ENCODE measurements at places on chromosomes 1 and 21.

GRCh38 chr1:151714820-151715725, 1.5 kb downstream of the CELF3 start:
- DNase-seq, result no peak

DNA sequence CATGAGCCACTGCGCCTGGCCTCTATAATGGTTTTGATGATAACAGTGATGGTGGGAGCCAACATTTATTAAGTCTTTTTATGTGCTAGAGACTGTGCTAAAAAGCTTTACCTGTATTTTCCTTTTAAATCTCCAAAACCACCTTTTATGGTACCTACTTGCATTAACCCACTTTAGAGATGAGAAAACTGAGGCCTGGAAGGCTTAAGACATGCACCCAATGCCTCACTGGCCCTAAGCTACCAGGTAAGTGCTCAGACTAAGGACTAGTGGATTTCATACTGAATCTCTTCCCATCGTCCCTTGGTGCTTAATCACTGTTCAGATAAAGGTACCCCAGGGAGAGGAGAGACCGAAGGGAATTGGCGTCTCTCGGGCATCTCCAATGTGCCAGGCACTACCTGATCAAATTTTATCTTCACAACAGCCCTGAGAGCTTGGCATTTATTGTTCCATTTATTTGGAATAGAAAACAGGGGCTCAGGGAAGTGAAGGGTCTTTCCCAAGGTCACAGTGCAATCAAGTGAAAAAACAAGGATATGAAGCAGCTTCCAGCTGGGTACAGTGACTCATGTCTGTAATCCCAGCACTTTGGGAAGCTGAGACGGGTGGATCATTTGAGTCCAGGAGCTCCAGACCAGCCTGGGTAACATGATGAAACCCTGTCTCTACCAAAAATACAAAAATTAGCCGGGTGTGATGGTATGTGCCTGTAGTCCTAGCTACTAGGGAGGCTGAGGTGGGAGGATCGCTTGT, 84.2 kb downstream of the LACTBL1 start:
- no peak for DNase-seq

DNA sequence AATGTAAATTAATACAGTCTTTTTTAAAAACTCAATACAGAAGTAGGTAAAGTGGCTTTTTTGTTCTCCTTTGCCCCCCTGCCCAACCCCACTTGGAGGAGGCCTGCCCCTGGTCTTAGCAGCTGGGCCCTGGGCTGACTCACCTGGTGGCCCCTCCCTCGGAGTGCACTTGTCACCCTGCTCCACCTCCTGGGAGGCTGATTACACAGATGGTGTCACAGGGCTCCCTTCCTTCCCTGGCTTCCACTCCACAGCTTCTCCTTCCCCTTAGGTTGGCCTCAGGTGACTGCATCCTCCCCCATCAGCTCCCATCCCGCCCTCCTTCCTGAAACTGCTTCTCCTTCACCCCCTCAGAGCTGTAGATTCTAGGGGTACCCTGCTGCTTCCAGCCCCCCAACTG, 11.7 kb upstream of the CAPN9 start:
- DNase-seq, result no peak

DNA sequence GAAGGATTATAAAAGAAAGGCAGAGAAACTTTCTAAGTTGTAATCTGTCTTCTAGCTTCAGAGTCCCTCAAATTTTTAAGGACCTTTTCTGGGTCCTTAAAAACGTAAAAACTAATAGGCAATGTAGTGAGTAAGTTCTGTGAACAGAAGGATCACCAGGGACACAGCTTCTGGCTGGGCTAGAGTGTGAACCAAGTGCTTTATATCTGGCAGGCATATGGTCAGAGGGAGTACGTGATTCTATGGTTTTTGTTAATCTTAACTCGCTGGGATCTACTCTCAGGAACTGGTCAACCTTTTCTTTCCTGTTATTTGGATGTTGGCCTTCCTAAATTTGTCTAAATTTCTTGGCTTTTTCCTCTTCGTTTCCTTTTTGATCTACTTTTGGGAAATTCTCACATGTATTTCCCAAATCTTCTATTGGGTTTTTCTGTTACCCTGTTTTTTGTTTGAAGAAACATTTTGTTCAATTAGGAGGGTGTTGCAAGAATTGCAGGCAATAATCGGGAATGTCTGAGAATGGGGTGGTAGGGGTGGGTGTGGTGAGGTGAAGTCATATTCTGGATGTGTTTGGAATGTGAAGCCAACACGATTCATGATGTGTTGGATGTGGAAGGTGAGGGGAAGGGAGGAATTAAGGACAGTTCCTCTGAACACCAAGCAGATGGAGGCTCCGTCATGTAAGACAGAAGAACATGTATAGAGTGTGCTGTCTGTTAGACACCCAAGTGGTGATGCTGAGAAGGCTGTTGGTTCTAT, 193.2 kb downstream of the FMN2 start:
- DNase-seq, result no peak

GRCh38 chr1:2003541-2004131, at the start of gene CFAP74:
Gene CFAP74, minus strand, starts transcription at chr1:2003786. Its CDS starts 12,830 bp downstream, at chr1:1990956.
- no peak for DNase-seq

All from stimulated activated CD8-positive, alpha-beta memory T cell treated with anti-CD3 and anti-CD28 coated beads, Interleukin-15, amount 100 ng/mL, for 1 hour (primary cell).